ENCODE measurements at places on chromosomes 1 and 21. TPM values are rescaled to one million over a fixed set of nuclear protein-coding genes. Genes with fewer than 3 reads are reported as not detected.

DNA sequence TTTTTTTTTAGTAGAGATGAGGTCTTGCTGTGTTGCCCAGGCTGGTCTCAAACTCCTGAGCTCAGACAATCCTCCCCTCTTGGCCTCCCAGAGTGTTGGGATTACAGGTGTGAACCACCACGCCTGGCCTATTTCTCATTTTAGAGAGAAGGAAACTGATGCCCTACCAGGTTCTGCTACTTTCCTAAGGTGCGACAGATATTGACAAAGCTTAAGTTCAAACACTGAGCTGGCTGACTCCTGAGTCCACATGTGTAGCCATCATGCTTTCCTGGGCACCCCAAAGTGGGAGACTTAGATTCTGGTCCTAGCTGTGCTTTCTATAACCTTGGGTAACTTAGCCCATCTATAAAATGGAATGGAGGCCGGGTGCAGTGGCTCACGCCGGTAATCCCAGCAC, 5.1 kb upstream of the TMEM222 start:
- H3K4me3 ChIP-seq, result no peak overlapping the region
- H3K27ac ChIP-seq, result no peak overlapping the region
- no peak for DNase-seq

DNA sequence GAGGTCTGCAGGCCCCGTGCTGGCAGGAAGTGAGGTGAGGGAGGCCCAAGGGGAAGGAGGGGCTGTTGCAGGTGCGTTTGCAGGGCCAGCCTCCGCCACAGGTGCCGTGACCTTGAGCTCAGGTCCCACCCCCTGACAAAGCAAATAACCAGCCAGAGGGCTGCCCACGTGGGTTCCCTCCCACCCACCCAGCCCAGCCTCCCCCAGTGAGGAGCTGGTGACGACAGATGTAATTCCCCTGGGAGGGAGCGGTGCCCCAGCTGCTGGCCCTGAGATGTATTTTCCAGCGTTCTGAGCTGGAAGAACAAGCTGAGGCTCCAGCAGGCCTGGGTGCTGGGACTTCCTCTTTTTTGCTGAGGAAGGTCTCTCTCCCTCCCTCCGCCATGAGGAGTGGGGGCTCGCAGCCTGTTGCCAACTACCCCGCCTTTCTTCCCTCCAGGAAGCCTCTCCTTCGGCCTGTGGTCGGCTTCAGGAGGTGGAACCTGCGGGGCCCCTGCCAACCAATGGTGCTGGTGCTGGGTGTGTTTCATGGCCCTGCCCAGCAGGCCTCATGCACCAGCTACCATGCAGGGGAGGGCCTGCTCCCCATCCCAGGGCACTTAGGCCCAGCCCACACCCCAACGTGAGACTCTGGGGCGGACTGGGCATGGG, 153.2 kb downstream of the PRDM16 start:
- H3K27me3 ChIP-seq, result no peaks in the 10 kb centered on the region
- H3K4me3 ChIP-seq, result no peak overlapping the region
- no peaks in the 10 kb centered on the region for H3K36me3 ChIP-seq
- H3K4me1 ChIP-seq, result no peaks in the 10 kb centered on the region
- DNase-seq, result no peak
- H3K27ac ChIP-seq, result no peak overlapping the region

DNA sequence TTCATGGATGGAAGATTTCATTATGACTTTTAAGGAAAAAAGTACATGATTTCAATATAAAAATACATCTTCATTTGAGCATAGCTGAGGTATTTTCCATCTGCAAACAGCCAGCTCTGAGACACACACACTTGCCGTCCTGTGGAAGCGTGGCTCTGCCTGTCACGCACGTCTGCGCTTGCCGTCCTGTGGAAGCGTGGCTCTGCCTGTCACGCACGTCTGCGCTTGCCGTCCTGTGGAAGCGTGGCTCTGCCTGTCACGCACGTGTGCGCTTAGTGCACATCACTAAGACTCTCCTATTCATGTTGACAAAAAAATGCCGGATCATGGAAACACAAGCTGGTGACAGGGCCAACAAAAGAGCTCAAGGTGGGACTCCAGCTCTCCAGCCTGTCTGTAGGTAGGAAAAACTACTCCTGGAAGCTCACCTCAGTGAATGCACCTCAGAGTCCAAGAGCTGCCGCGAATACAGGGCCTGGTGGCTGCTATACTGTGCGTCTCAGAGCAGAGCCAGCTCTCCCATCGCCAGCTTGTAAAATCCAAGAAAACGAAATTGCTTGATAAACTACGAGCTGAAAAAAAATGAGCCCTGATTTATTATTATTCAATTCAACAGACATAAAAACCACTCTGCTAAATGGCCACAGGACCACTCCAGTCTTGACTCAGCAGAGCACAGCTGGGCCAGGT, 69.3 kb downstream of the SLC37A1 start:
- no peaks in the 10 kb centered on the region for H3K36me3 ChIP-seq
- no peaks in the 10 kb centered on the region for H3K4me1 ChIP-seq
- H3K27ac ChIP-seq, result no peak overlapping the region
- no peak overlapping the region for H3K4me3 ChIP-seq

DNA sequence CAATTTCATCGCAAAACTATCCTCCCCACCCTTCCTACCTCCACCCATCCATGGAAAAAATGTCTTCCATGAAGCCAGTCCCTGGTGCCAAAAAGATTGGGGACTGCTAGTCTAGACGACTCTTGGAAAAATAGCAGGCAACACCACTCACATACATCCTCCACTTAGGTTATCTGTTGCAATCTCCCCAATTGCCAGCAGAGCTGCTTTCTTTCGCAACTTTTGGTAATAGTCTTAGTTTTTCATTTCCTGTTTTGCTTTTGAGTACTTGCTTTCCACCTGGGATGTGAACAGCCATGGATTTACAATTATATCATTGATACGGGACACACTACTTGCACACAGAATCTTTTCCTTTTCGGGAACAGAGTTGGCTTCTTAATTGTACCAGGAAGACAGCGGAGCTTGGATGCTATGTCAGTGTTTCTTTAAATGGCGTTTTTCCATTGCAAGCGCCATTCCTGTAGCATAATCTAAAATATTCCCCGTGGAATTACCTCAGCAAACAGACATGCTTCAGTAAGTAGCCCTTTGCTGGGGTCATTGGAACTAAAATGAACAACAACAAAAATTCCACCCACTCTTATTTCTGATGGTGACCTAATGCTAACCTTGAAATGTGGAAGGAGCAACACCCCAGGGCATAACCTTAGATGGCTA, 183.3 kb upstream of the ADGRL2 start:
- H3K4me1 ChIP-seq, result no peaks in the 10 kb centered on the region
- no peak overlapping the region for H3K27ac ChIP-seq
- H3K4me3 ChIP-seq, result no peak overlapping the region
- H3K27me3 ChIP-seq, result no peaks in the 10 kb centered on the region
- DNase-seq, result no peak

GRCh38 chr1:173986951-173987350, 35.2 kb downstream of the RC3H1 start:
- H3K4me1 ChIP-seq, result no peaks in the 10 kb centered on the region
- no peak overlapping the region for H3K4me3 ChIP-seq
- no peak for DNase-seq
- peaks cover 60% of the 10 kb centered on the region for H3K36me3 ChIP-seq
- H3K27me3 ChIP-seq, result no peaks in the 10 kb centered on the region
- no peak overlapping the region for H3K27ac ChIP-seq

GRCh38 chr1:118225471-118225870, 40.4 kb upstream of the SPAG17 start:
- H3K4me1 ChIP-seq, result no peaks in the 10 kb centered on the region
- H3K27ac ChIP-seq, result no peak overlapping the region
- no peak for DNase-seq

Gene CYP4B1
- not detected for total RNA-seq

Gene ESPN
- total RNA-seq, result 1.1 TPM

Gene PADI1
- total RNA-seq, result not detected

Gene NBPF4
- total RNA-seq, result not detected

Measured in natural killer cell (primary cell).